NCI-H1417 treated with DMSO at 0.1 percent for 48 hours (cell line): ENCODE measurements at places on chromosomes 7 and 10.

DNA sequence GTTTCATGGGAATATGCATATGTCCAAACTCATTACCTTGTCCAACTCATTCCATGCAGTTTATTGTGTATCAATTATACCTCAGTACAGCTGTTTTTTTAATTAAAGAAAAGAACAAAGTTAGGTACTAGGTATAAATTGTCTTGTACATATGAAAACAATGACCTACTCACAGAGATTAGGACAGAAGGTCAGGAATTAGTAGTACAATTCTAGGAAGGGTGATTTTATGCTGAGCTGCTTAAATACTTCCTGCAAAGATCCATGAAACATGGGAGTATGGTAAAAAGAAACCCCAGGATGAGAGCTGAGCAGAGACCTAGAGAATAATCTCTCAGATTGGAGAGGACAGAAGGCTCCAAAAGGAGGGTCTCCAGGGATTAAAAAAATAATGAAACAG is 13.8 kb upstream of the KDM7A start:
- no peak for DNase-seq

DNA sequence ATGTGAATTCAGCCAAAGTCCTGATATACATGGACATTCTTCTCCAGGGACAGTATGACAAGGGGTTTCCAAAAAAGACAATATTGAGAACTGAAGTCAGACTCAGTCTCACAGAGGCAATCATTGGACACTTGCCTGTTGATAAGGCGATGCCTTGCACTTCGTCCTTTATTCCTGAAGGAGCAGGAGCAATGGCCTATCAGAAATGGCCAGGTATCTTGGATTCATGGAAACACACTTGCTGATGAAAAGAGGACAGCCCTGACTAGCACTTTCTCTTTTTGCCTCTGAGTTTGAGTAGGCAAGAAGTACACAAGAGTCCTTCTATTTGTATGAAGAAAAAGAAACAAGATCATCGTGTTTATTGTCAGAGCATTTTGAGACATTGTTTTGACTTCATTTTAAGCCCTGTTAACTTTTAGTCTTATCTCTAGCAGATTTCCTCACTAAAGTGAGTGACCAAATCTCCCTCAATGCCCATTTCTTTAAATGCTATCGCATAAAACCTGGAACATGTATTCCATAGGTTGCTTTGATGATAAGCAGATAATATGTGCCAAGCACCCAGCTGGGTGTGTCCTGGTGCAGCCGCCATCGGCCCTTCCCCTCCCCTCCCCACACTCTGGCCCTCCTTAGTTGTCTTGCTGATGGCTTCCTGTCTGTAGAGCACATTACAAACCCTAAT is 26.6 kb downstream of the ST8SIA6 start:
- DNase-seq: no peak

GRCh38 chr10:20993389-20993788 is 96.3 kb upstream of the NEBL start:
- no peak for DNase-seq

GRCh38 chr7:96538632-96539031 is 171.0 kb downstream of the SEM1 start:
- no peak for DNase-seq

GRCh38 chr7:2186166-2186565 is 46.6 kb downstream of the MAD1L1 start:
- no peak for DNase-seq

GRCh38 chr10:105514106-105514505 is 873.0 kb downstream of the SORCS3 start:
- DNase-seq: no peak

DNA sequence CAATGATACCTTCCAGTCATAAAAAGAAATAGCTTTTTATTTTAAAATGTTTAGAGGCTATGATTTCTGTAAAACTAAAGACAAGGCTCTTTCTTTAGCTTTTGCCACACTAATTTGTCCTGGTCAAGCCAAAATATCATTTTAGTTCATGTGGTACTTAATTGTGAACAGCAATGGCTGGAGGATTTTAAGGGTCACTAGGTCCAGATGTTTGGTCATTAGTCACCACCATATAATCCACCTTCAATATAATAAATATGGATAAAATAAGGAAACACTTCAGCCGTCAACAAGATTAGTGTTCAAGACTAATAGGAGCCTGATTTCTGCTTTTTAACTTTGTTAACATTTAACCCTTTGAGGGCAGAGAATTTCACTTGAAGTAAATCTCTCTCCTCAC is 50.0 kb upstream of the HGF start:
- DNase-seq: no peak
